ENCODE measurements at places on chromosomes 6 and 20.
A peak's percentile ranks its signal among the peaks of the same experiment; 100 is the strongest.

DNA sequence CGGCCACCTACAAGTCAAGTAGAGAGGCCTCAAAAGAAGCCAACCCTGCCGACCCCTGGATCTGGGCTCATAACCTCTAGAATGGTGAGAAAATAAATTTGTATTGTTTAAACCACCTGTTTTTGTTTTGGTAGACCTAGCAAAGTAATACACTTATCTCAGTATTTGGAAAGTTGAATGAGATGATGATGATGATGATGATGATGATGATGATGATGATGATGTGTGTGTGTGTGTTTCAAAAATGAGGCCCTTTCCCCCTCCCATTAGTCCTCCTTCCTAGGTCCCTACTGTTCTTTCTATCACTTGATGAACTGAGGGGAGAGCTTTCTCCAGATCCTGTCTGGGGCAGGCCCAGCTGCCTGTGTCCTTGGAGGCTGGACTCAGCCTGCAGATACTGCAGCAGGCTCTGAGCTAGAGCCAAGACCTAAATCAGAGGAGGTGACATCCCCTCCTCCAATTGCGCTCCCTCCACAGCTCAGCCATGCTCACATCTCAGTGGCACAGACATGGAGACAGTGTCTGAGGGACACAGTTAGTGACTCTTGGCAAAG is 120.1 kb downstream of the LRFN2 start:
- DNase-seq, result no peak

- no peak for DNase-seq
Observed at GRCh38 chr20:57450419-57450818, 59.2 kb downstream of the RBM38 start.

DNA sequence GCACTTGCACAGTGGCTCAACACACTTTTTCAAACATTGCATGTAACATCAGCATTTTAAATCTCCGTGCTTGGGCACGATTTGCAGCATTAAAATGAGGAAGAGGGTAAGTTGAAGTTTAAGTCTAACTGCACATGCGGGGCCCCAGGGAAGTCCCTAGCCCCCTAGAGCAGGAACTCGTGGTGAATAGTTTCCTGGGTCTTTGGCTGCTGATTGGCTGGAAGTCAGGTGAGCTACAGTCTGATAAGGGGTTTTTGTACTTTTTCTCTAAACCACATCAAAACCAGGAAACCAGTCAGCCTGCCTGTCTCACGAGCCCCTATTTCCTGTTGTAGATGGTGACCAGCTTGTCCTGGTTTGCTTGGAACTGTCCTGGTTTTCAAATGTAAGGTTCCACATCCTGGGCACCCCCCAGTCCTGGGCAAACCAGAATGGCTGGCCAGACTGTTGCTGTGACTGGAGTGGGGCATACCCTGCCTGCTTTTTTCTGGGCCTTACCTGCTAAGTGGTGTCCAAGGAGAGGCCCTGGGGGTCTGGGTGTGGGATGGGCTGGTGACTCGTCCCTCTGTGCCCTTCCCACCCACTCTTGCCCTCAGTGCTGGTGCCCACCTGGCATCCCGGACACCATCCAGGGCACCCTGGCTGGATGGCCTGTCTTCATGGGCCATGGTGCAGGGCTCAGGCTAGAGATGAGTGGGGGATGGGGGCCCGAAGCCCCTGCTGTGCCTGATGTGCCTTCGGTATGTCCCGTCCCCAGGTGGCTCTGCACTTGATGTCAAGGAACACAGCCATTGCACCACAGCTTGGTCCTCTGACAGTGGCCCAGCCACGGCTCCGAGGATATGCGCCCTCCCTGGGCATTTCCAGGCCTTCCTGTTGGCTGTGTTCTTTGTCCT is 31.8 kb downstream of the SUN5 start:
- DNase-seq, result no peak

- no peak for DNase-seq
Observed at GRCh38 chr20:16078172-16078898, 494.9 kb downstream of the KIF16B start.

- no peak for DNase-seq
Observed at GRCh38 chr6:139960671-139961070, 586.2 kb upstream of the CITED2 start.

DNA sequence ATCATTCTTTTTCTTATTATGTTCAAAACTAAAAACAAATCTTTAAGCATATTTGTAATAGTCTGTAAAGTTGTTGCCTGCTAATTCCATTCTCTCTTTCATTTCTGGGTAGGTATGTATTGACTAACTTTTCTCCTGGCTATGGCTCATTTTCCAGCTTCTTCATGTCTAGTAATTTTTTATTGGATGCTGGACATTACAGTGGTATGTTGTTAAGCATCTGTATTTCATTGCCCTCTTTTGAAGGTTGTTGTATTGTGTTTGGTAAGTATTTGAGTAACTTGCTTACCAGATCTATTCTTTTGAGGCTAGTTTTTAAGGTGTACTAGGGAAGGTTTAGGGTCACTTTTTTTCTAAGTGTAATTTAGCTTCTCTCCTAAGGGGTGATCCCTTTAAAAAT is 230.9 kb downstream of the TTLL2 start:
- DNase-seq, result no peak

DNA sequence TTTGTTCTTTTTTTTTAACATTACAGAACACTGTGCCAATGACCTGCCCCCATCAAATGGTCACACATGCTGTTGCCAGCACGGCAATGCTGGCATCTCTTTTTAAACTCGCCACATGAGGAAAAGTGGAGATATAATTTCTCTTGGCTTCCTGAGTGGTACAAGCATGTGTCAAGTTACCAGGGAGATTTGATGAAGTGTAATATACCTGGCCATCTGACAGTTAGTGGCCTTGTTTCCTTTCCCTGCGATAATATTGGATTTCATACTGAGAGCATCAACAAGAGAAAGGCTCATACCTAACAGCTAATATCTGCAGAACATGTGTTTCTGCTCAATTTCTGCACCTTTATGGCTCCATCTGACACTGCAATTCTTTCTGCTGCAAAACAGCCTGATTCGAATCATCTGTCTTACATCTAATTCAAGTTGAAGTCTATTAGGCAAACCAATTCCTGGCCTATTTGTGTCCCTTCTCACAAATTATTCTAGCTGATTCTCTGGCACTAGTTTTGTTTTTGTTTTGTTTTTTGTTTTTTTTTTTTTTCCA is 519.5 kb downstream of the PREX1 start:
- DNase-seq, result no peak

DNA sequence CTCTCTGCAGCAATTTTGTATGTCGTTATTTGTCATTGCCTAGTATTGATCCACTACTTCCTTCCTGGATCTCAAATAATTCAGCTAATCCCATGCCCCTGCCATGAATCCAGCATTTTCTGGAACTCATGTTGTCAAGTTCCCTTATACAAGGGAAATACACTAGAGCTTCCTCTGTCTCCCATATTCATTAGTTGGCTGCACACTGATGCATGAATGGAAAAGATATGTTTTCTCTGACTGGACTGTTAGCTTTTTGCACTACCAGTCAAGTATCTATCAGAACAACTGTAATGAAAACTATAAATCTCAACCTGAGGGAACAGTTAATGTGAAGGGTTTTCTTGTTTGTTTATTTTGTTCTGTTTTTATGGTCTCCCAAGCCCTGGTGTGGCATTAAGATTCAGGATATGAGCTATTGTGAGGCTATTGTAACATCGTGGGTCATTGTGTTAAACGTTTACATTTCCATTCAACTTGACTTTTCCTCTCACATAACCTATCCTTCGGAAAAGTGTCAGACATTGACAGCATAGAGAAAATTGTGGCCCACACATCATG is 102.5 kb upstream of the FAM8A1 start:
- DNase-seq, result peak; percentile 90

DNA sequence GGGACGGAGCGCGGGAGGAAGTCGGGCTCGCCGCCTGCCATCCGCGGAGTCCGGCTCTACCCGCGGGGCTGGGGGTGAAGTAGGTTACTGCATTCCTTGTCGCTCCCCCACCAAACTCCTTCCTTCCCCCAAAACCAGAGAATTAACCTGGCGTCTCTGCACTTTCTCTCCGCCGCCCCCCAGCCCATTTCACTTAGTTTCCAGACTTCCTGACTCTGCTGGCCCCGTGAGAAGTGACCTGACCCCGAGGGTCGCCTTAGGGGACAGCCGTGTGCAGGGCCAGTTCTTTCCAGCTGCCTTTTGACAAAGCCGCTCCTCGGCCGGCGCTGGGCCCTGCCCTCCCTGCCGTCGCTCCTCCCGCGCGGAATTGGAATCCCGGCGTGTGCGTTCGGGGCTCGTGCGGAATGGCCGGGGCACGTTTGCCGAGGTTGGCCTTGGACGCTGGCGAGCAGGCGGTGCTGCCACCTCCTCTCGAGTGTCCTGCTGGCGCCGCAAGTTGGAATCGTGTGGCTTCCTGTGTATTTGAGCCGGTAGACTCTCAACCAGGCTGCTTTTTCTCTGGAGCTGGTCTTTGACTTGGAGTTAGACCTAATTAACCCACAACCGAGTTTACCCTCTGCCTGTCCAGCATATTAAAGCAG is 650 bp downstream of the DCBLD1 start:
- peak; percentile 30 for DNase-seq
